RCC 7860 (cell line): ENCODE measurements at places on chromosomes 4 and X.

DNA sequence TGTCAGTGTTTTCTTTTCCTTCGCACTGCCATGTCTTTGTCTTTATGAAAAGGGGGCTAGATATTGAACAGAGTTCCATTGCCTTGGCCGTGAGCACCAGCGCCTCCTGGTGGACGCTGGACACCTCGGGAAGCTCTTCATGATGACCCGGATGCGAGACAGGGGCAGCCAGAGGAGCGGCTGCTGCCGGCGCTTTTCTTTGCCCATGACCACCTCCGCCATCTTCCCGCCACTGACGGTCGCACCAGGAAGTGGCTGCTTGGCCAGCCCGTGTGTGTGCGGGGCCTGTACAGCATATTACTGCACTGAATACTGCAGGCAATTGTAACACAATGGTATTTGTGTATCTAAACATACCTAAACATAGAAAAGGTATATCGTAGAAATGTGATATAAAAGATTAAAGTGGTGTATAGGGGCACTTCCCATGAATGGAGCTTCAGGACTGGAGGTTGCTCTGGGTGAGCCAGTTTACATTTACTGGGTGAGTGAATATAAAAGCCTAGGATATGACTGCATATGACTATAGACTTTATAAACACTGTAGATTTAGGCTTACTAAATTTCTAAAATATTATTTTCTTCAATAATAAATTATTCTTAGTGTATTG is 15.8 kb upstream of the GRIA2 start:
- DNase-seq = no peak

DNA sequence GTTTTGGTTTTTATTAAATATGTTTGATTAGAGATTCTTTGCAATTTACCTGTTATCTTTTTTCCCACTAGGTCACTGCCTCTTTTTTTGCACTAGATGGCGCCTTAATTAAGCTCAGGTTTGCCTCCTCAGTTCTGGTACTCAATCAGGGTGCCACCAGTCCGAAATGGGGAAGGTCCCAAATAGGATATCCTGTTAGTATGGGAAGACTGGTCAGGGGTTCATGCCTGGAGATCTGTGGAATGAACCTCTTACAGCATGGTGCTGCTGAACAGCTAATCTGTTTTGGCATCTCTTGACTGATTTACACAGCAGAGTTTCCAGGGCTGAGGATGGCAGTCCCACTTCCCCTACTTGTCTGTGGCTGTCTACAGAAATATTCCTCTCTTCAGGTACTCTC is 24.2 kb upstream of the VSIG1 start:
- no peak for DNase-seq

- DNase-seq = no peak
Observed at GRCh38 chr4:875818-876423, 50.0 kb upstream of the CPLX1 start.

DNA sequence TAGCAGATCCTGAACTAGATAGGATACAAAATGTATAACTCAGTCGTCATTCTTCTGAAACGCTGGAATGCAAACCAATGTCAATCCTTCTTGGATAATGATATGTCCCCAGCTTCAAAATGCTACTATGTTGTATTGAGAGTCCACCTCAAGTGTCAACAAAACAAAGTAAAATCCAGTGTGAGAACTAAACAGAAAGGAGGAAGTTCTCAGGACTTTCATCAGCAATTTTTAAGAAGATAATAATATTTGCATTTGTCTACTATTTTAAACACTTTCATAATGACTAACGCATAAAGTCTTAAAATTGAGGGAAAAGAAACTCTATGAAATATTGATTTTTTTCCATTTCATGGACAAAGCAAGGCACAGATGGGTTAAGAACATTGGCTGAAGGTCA is 36.3 kb downstream of the SOD3 start:
- DNase-seq = no peak

DNA sequence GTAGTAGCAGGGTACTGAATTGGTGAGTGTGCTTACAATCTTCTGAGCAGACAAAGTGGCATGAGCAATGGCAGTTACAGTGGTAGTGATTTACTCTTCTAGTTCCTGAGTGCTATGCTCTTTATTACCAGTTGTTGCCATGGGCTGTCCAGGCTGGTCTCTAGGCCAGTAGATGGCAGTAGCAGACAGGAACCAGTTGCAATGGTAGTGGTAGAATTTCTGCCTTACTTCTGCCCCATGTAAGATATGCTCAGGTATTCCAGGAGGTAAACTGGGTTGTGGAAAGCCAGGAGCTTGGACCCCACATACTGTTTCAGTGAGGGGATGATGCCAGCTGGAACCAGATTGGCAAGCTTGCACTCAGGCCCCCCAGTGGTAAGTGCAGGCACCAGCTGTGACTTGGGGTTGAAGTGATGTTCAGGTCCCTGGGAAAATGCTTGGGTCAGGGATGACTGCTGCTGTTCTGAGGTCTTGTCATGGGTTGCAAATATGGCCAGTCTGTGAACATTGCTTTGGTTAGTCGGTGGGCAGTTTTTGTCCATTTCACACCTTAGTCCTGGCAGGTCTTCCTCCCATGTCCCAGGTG is 63.0 kb upstream of the ZXDB start:
- DNase-seq = no peak

GRCh38 chr4:141328560-141329173 is 108.0 kb downstream of the ZNF330 start:
- DNase-seq = no peak

- DNase-seq = no peak
Observed at GRCh38 chr4:169110633-169111032, 100.6 kb upstream of the CBR4 start.

GRCh38 chrX:3052860-3053259 is 11.6 kb downstream of the ARSF start:
- DNase-seq = no peak

GRCh38 chrX:9137152-9137551 is 103.2 kb upstream of the FAM9B start:
- DNase-seq = no peak
